ENCODE measurements at places on chromosomes 5 and 9. TPM values are rescaled to one million over a fixed set of nuclear protein-coding genes. Genes with fewer than 3 reads are reported as not detected.

DNA sequence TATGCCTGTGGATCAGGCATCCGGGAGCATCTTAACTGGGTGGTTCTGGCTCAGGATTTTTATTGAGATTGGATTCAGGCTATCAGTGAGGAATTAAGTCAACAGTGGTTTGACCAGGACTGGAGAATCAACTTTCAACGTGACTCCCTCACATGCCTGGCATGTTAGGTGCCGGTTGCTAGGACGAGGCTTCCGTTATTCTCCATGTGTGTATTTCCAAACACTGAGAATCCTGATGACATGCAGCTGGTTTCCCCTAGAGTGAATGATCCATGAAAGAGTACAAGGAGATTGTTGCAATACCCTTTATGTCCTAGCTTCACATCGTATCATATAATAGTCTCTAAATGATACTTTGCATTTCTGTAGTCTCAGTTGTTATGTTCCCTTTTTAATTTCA, 529.2 kb downstream of the ANXA1 start:
- no peaks in the 10 kb centered on the region for H3K36me3 ChIP-seq
- H3K4me1 ChIP-seq: no peaks in the 10 kb centered on the region
- H3K27me3 ChIP-seq: no peaks in the 10 kb centered on the region
- H3K27ac ChIP-seq: no peak overlapping the region
- no peak for DNase-seq

GRCh38 chr5:138461343-138462125, 3.7 kb upstream of the EGR1 start:
- peak overlapping the region; percentile 61 for H3K27ac ChIP-seq
- peaks cover 7% of the 10 kb centered on the region for H3K36me3 ChIP-seq
- DNase-seq: no peak
- H3K4me1 ChIP-seq: peaks cover 49% of the 10 kb centered on the region

GRCh38 chr9:119195521-119195920, 173.7 kb downstream of the BRINP1 start:
- no peaks in the 10 kb centered on the region for H3K4me1 ChIP-seq
- H3K36me3 ChIP-seq: no peaks in the 10 kb centered on the region
- DNase-seq: no peak

Gene HCN1
- total RNA-seq: not detected

DNA sequence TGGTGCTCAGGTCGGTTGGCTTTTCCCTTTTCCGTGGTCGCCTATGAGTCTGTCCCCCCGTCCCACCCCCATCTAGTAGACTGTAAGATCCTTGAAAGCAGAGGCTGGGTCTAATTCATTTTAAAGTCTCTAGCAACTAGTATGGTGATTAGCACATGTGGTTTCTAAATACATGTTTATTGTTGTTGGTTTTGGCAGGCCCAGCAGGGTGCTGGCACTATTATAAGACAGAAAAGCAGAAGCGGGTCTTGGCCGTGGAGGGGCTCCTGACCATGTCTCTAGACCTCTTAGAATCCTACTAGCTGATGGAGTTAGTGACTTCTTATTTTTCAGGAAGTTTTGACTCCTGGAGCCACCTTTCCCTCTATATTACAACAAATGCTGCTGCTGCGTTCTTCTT, 61.5 kb upstream of the TNFSF8 start:
- H3K27ac ChIP-seq: peak overlapping the region; percentile 55
- no peaks in the 10 kb centered on the region for H3K36me3 ChIP-seq
- H3K4me1 ChIP-seq: peaks cover 91% of the 10 kb centered on the region
- H3K27me3 ChIP-seq: no peaks in the 10 kb centered on the region
- no peak for DNase-seq

- no peak for DNase-seq
- peaks cover 77% of the 10 kb centered on the region for H3K4me1 ChIP-seq
These were observed 23.9 kb downstream of the B4GALT1 start for GRCh38 chr9:33143241-33143661.

- H3K36me3 ChIP-seq: peaks cover 6% of the 10 kb centered on the region
- no peak overlapping the region for H3K27ac ChIP-seq
- H3K4me1 ChIP-seq: no peaks in the 10 kb centered on the region
- H3K27me3 ChIP-seq: peaks cover 20% of the 10 kb centered on the region
These were observed 40.6 kb upstream of the CSNK1G3 start for GRCh38 chr5:123471385-123471784.

DNA sequence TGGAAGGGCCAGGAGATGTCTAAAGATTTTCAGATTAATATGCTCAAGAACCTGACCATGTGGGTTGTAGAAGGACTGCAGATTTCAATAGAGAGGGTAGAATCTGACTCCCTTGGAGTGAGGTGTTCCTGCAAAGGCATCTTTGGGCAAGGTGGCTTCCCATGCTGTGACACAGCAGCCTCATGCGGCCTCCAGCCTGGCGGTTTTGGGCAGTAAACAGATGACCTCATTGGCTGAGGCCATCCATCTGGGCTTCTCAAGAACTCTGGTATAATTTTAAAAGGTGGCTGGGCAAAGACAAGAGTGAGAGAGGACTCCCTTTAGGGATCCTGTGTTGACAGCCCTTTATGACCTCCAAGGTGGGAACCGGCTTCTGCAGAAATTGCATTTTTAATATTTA, 90.3 kb upstream of the ERCC6L2 start:
- H3K27ac ChIP-seq: no peak overlapping the region
- no peaks in the 10 kb centered on the region for H3K4me1 ChIP-seq
- DNase-seq: no peak
- H3K36me3 ChIP-seq: no peaks in the 10 kb centered on the region

DNA sequence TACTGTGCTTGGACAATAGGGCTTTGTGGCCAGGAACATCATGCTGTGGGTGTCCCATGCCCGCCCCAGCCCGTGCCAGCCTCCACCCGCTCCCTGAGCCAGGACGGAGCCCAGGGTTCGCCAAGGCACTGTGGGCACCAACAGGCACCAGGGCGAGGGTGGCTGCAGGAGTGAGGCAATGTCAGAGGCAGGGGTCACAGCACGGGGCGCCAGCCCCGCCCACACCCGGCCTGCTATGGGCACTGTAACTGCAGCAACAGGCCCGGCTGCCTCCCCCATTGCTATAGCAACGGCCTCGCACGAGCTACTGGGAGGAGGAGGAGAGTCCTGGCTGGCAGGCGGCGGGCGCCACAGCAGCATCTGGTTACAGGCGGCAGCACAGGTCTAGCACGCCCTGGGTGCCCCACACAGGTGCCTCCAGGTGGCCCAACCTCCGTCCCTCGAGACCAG, 2.5 kb downstream of the ABCA2 start:
- no peaks in the 10 kb centered on the region for H3K36me3 ChIP-seq
- peaks cover 23% of the 10 kb centered on the region for H3K4me1 ChIP-seq
- H3K27me3 ChIP-seq: no peaks in the 10 kb centered on the region
- H3K27ac ChIP-seq: no peak overlapping the region
- no peak overlapping the region for H3K4me3 ChIP-seq

DNA sequence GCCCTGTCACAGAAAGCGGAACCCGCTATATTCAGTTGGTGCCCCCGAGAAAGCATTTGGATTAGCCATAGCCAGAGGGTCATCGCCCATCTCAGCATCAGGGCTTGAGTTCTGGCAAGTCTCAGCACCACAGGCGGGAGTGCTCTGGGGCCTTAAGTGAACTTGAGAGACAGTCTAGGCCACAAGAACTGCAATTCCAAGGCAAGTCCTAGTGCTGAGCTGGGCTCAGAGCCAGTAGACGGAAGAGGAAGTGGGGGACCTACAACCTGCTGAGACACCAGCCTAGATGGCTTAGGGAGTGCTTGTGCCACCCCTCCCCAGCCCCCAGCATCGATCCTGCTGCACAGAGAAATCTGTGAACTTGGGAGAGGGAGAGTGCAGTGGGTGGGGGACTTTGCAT, 594.9 kb downstream of the CCDC171 start:
- no peak overlapping the region for H3K27ac ChIP-seq
- no peaks in the 10 kb centered on the region for H3K36me3 ChIP-seq
- H3K27me3 ChIP-seq: peaks cover 3% of the 10 kb centered on the region
- H3K4me3 ChIP-seq: no peak overlapping the region

GRCh38 chr9:126988857-126989256, 74.3 kb downstream of the RALGPS1 start:
- no peak overlapping the region for H3K4me3 ChIP-seq
- H3K36me3 ChIP-seq: peaks cover 7% of the 10 kb centered on the region
- DNase-seq: no peak
- H3K27me3 ChIP-seq: peaks cover 79% of the 10 kb centered on the region
- H3K27ac ChIP-seq: no peak overlapping the region
- peaks cover 43% of the 10 kb centered on the region for H3K4me1 ChIP-seq

Gene LCN2
- total RNA-seq: not detected

- peaks cover 18% of the 10 kb centered on the region for H3K27me3 ChIP-seq
- no peaks in the 10 kb centered on the region for H3K36me3 ChIP-seq
- no peak overlapping the region for H3K27ac ChIP-seq
- H3K4me1 ChIP-seq: peaks cover 11% of the 10 kb centered on the region
- no peak overlapping the region for H3K4me3 ChIP-seq
These were observed 277.9 kb downstream of the GAS1 start for GRCh38 chr9:86669422-86669821.

- H3K4me3 ChIP-seq: no peak overlapping the region
- H3K27ac ChIP-seq: no peak overlapping the region
These were observed 408.4 kb downstream of the ZNF608 start for GRCh38 chr5:124337996-124338395.

DNA sequence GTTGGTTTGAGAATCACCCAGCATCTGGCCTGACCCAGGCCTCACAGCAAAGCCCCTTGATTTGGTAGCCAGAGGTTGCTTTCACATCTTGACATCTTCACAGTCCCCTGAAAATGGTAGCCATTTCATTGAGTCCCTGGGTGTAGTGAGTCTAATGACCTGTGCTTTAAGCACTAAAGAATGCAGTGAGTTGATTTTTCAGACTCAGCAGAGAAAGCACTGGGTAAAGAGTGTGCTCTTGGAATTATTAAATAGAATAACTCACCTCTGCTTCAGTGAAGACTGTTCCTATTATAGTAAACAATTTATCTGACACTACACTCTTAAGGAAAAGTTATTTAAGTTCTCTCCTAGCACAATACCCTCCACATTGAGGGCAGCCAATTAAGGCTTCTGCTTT, 56.2 kb downstream of the PTCD2 start:
- H3K36me3 ChIP-seq: no peaks in the 10 kb centered on the region
- H3K27ac ChIP-seq: no peak overlapping the region
- no peak for DNase-seq
- no peaks in the 10 kb centered on the region for H3K4me1 ChIP-seq
- peaks cover 4% of the 10 kb centered on the region for H3K27me3 ChIP-seq

DNA sequence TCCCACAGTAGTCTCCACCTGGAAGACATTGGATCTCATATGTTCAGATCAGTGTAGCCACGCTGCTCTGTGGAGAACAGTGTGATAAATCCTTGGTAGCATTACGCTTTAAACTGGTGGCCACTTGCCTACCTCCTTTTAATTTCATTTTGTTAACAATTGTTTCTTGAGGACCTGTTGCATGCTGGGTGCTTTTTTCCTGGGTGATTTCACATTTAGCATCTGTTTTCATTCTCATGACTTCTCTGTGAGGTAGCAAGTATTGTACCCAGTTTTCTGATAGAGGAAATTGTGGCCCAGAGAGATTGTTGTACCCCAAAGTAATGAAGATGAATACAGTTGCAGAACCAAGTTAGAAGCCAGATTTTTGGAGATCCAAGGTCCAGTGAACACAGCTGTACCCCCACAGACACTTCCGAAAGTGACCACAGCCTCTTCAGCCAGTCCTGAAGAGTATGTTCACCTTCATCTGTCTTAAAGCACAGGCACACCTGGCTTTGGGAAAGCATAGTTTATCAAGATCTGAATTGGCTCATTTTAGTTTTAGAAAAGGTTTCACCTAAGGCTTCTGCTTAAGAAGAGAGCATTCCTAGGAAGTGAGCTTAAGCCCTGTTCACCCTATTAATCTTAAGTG, 75.2 kb downstream of the F2RL2 start:
- peak overlapping the region; percentile 66 for H3K4me3 ChIP-seq
- H3K4me1 ChIP-seq: peaks cover 71% of the 10 kb centered on the region
- DNase-seq: no peak
- H3K27me3 ChIP-seq: no peaks in the 10 kb centered on the region

Gene PITX1
- 0.18 TPM for total RNA-seq

- H3K4me1 ChIP-seq: no peaks in the 10 kb centered on the region
- no peaks in the 10 kb centered on the region for H3K36me3 ChIP-seq
- H3K27ac ChIP-seq: no peak overlapping the region
- no peak overlapping the region for H3K4me3 ChIP-seq
These were observed 300.5 kb downstream of the IRX1 start for GRCh38 chr5:3896098-3896497.

GRCh38 chr5:168875832-168876231, 296.7 kb upstream of the PANK3 start:
- H3K27ac ChIP-seq: no peak overlapping the region
- no peak overlapping the region for H3K4me3 ChIP-seq
- DNase-seq: no peak
- no peaks in the 10 kb centered on the region for H3K36me3 ChIP-seq
- peaks cover 18% of the 10 kb centered on the region for H3K27me3 ChIP-seq
- H3K4me1 ChIP-seq: peaks cover 5% of the 10 kb centered on the region

Gene MARVELD2
- 0.30 TPM for total RNA-seq

Gene DEPDC1B
- 34.2 TPM for total RNA-seq

DNA sequence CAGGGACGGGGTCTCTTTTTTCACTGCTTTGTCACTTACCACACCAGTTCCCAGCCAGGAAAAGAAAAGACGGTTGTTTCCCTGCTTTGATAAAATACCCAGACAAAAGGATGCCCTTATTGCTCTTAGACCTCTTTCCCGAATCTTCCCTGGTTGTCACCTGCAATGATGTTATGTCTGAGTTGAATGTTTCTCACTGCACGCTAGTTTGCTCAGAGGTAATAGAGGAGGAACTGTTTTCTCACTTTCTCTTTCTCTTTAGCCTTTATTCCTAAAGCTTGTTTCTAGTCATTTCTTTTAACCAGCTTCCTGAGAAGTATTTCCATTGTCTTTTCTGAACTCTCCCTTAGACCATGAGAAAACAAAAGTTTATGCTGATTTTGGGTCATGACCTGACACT, 32.9 kb downstream of the ACER2 start:
- H3K4me3 ChIP-seq: peak overlapping the region; percentile 52
- no peak for DNase-seq
- H3K27me3 ChIP-seq: no peaks in the 10 kb centered on the region

DNA sequence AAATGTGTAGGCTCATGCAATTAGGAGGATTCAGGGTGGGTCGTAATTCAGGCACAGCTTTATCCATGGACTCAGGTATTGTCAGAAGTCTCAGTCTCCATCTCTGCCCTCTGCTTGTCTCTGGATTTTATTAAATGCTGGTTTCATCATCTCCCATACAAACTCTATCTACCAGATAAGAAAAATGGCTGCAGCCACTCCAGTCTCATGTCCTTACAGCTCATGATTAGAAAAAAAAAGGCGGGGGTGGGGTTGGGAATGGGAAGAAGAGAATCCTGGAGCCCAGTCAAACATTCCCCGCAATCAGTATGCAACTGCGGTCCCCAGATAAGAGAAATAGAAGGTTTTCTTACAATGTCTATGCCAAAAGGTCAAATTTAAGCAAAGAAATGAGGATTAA, 7.6 kb upstream of the FBXO38 start:
- H3K4me3 ChIP-seq: no peak overlapping the region
- peaks cover 9% of the 10 kb centered on the region for H3K4me1 ChIP-seq
- no peak for DNase-seq
- no peak overlapping the region for H3K27ac ChIP-seq

Gene IGFBPL1
- 0.21 TPM for total RNA-seq

GRCh38 chr5:39891376-39891775, 466.6 kb upstream of the DAB2 start:
- H3K4me3 ChIP-seq: no peak overlapping the region
- H3K27me3 ChIP-seq: peaks cover 8% of the 10 kb centered on the region
- H3K4me1 ChIP-seq: no peaks in the 10 kb centered on the region
- H3K36me3 ChIP-seq: no peaks in the 10 kb centered on the region
- DNase-seq: no peak
- H3K27ac ChIP-seq: no peak overlapping the region

Measured in activated CD4-positive, alpha-beta T cell treated with anti-CD3 and anti-CD28 coated beads for 36 hours (primary cell).